Mucosa of gallbladder (tissue), 1 donor: ENCODE measurements at places on chromosomes 16 and 17. TPM values are rescaled to one million over a fixed set of nuclear protein-coding genes. Genes with fewer than 3 reads are reported as not detected.

SCNN1B gene
- total RNA-seq: 2.2 TPM

SCPEP1 gene
- total RNA-seq: 77.0 TPM

KIF18B gene
- total RNA-seq: 1.4 TPM

CCDC200 gene
- total RNA-seq: not detected

CIBAR2 gene
- not detected for total RNA-seq

PABPN1L gene
- total RNA-seq: not detected

MRPL45 gene
- total RNA-seq: 27.6 TPM

PPP1R1B gene
- total RNA-seq: 2.4 TPM

CSH2 gene
- total RNA-seq: not detected

NOXO1 gene
- 2.7 TPM for total RNA-seq

TEX14 gene
- 0.32 TPM for total RNA-seq

UNK gene
- total RNA-seq: 26.6 TPM

SLC46A1 gene
- total RNA-seq: 46.2 TPM

EFCAB5 gene
- not detected for total RNA-seq

CALB2 gene
- 0.81 TPM for total RNA-seq

TNFRSF17 gene
- total RNA-seq: 0.46 TPM

TAT gene
- total RNA-seq: 2.5 TPM
